ENCODE measurements at places on chromosomes 16 and 17. TPM values are rescaled to one million over a fixed set of nuclear protein-coding genes. Genes with fewer than 3 reads are reported as not detected.

The HLF gene
- total RNA-seq, result 14.3 TPM

The ABCC12 gene
- not detected for total RNA-seq

DNA sequence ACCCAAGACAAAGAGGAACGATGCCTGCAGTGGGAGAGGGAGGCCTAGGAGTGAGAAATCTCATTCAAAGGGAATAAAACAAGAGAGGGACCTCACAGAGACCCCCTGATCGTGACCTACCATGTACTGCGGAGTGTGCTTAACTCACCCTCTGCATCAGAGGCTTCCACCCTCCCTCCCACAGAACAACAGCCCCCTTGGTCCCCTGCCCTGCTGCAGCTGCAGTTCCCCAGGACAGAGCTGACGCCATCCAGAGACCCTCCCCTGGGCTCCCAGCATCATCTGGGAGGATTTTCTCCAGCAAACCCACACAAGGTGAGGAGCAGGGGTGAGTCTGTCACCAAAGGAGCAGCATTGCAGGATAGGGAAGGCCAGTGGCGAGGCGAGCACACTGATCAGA is 39.8 kb downstream of the TLE7 start:
- no peak for DNase-seq

DNA sequence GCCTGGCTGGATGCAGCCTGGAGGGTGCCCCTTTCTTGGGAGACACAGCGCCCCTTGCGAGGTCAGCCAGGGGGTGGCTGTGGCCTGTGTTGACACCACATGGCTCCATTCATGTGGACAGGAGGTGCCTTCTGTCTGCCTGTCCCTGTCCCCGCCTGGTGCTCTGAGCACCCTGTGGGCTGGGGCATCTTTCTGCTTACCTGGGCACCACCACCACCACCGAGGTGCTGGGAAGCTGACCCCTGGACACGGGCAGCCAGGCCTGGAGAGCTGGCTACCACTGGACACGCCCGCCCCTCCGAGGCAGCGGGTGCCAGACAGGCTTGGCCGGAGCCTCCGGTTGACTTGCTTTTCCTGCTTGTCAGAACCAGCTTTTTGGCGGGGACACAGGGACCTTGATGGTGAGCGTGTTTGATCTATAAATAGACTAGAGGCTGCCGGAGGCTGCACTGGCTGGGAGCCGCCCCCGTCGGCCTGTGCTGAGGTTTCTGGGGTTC is 121.3 kb upstream of the GSE1 start:
- peak; percentile 72 for DNase-seq

Measured in tongue (tissue), 3 donors.